ENCODE measurements at places on chromosomes 3 and 15. TPM values are rescaled to one million over a fixed set of nuclear protein-coding genes. Genes with fewer than 3 reads are reported as not detected.

Gene TRH
- polyA plus RNA-seq = 0.12 TPM

Gene C3orf18
- 19.4 TPM for polyA plus RNA-seq

Gene ITGA11
- polyA plus RNA-seq = 3.6 TPM

GRCh38 chr15:68784206-68784605, 36.5 kb downstream of the ANP32A start:
- no peak for DNase-seq

- DNase-seq = no peak
These were observed 109.9 kb downstream of the DNAJB8 start for GRCh38 chr3:128356822-128357221.
